ENCODE measurements at places on chromosomes 6 and 20.

DNA sequence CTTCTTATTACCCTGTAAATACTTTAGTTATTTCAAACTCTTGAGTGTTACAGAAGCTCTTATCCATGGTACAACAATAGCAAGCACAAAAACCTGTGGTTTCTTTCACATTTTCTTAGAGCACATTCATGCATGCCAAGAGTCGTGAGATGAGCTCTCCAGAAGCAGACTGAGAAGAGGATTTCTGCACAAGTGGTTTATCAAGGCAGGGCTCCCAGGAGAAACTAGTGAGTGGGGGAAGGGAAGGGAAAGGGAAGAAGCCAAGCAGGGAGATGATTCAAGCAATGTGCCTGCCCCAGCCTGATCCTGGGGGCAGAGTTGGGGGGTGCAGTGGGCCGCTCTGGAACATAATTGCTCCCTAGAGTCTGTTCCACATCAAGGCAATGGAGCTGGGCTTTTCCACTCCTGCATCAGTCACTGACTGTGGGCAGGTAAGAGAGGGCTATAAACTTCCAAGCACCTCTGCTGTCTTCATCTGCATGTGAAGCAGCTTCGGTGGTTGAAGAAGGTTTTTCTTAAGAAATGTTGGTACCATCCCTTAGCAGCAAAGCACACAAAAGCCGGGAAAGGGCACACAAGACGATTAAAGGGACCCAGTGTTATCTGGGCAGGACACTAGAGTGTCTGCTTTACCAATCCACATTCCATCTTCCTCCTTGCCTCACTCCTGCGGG lies 152.1 kb downstream of the PLCB4 start:
- DNase-seq, result no peak

DNA sequence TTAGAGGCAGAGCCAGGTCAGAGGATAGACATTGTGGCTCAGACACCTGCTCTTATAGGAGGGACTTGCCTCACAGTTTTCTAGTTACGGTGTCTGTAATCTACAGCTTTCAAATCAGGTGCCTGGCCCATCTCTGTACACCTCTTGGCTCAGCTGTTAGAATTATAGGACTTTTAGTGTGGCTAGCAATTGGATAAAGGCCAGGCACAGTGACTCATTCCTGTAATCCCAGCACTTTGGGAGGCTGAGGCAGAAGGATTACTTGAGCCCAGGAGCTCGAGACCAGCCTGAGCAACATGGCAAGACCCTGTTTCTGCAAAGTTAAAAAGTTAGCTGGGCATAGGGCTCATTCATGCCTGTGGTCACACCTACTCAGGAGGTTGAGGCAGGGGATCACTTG lies 20.0 kb downstream of the BRPF3 start:
- no peak for DNase-seq

GRCh38 chr20:38883081-38883980 lies 42.9 kb upstream of the FAM83D start:
- DNase-seq, result no peak

DNA sequence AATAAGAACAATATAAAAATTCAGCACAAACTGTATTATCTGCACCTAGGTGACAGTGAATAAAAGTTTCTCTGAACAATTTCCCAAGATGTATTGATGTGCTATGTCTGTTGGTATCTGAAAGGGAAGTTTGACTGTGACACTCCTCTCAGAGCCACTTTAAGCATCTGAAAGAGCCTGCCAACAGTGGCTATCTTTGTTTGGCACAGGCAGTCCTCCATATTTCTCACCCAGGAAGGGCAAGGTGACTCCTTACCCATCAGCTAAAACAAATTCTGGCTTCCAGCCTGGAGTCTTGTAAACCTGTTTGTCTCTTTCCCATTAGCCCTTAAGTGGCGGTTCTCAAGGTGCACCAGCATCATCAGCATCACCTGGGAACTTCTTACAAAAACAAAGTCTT lies 122.4 kb upstream of the VGLL2 start:
- no peak for DNase-seq

DNA sequence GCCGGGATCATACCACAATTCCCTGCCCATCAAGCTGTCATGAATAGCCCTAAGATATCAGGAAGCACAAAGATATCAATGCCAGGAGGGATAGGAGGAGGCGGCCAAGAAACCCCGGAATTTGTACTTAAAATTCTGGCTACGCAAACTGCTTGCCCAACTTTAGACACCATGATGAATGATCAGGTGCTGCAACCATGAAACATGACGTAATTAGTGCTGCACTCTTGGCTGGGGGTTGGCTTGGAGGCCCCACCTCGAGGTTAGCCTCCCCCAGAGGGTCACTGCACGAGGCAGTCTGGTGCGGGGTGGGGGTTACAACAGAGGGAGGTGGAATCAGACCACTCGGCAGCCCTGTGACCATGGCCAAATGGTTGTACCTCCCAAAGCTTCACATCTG lies 8.9 kb downstream of the SIRPA start:
- no peak for DNase-seq

- DNase-seq, result peak; percentile 71
These were observed at the start of gene OPRM1 for GRCh38 chr6:154039231-154039842. Gene OPRM1, plus strand, starts transcription at chr6:154039240. Its CDS starts 305 bp downstream, at chr6:154039545.

DNA sequence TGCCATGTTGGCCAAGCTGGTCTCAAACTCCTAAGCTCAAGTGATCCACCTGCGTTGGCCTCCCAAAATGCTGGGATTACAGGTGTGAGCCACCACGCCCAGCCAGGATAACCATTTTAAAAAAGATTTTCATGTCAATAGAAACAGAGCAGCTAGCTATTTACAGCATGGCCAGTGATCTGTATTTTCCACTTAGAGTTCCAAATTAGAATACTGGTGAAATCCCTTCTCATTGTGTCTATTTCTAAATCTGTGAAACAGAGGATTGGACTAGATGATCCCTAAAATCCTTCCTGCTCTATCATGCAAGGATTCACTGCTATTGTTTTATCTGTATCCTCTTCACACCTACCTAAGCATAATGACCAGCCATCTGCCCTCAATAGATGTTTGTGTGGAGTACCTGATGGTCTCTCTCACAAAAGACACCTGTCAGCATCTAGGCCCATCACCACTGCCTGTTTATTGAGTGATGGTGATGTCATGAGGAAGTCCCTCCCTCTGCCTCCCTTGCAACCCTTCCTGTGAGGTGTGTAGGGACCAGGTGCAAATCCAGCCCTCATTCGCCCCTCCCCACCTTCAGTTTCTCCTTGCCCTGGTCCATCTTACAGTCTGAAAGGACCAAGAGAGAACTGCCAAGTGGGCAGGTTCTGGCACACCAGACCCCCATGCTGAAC lies 26.5 kb upstream of the SMIM29 start:
- no peak for DNase-seq

DNA sequence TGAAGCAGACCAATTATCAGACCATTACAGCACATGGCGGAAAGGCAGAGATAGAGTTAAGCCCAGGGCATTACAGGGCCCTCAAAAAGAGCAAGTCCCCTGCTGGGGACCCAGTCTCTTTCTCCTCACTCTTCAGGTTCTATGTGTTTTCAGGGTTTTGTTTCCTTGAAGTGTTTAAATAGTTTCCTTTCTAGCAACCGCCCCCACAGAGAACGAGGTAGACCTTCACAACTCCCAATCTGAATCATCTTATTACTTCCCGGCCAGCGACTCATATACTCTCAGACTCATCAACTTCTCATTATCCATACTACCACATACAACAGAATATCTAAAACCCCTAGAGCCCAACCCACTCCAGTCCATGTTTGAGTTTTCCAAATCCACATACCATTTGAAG lies 526.6 kb upstream of the ARID1B start:
- no peak for DNase-seq

- no peak for DNase-seq
These were observed 327.8 kb downstream of the TAF4 start for GRCh38 chr20:61737812-61738443.

GRCh38 chr6:143959927-143960326 lies 48.1 kb downstream of the PLAGL1 start:
- DNase-seq, result no peak

DNA sequence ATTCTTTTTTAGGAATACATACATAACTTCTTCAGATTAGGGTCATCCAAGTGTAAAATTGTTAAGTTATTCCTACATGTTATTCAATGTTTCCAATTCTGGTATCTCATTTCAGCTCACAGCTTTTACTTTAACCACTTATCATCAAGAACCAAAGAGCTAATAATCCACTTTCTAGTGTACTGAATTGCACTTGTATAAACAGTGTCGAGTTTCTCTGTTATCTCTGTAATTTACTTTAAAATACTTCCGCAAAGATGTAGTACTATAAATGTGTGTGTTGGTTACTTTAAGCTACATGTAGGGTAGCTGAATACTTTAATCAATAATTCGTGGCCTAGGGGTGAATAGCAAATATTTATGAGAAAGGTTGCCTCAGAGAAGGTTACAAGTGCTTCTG lies 8.8 kb upstream of the GJA1 start:
- no peak for DNase-seq

GRCh38 chr20:37559312-37560027 lies 31.8 kb upstream of the BLCAP start:
- DNase-seq, result peak; percentile 25

DNA sequence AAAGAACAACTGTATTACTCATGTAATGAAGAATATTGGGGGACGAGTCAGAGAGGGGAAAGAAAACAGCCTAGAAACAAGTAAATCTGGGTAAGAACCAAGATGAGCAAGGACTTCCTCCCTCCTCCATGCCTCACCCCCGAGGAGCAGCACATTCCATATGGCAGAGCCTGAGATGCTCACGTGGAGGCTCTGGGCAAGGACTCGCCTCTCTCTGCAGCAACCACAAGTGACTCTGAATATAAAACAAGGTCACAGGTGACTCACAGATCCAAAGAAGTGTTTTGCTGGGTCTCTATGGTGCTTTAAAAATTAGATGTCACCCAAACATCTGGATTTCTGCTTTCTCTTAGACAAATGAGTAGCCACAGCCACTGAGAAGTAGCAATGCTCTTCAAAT lies 453.0 kb upstream of the SULF2 start:
- no peak for DNase-seq

- DNase-seq, result no peak
These were observed 155.2 kb downstream of the ZDHHC14 start for GRCh38 chr6:157536223-157536545.

DNA sequence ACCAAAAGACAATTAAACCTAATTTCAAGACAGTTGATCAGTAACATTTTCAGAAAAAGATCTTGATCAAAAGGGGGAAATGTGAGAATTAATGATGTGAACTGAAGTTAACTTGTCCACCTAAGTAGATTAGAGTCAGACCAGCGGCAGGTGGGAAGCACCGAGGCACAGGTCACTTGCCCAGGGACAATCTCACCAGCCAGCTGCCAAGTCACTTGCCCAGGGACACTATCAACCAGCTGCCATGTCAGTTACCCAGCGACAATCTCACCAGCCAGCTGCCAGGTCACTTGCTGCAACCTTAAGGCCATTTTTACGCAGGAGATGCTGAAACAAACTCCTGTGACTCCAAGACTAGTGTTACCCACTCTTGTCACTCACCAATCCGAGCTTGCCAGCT lies 187.6 kb upstream of the THBS2 start:
- no peak for DNase-seq

- DNase-seq, result no peak
These were observed 9.8 kb downstream of the VEGFA start for GRCh38 chr6:43779852-43780236.

DNA sequence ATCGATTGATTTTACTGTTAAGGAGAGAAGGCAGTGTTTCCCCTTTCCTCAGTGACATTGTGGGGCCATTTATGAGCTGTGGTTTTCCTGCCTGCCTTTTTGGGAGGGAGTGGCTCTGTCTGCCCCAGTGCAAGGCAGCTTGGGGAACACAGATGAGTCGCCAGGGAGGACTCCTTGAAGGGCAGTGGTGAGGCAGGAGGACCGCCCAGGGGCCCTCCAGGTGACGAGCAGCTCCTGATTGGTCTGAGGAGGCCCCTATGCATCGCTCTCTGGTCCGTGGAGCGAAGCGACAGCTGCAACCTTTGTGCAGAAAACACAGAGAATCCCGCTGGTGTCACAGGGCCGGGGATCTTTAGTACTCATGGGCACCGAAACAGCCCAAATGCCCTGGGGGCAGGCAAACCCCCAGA lies 100.3 kb downstream of the TMEM242 start:
- DNase-seq, result peak; percentile 51
